ENCODE measurements at places on chromosomes 6 and 20.

GRCh38 chr6:9250852-9251251, 815.5 kb upstream of the SLC35B3 start:
- peak; percentile 74 for DNase-seq

GRCh38 chr6:4682431-4683097, 93.6 kb upstream of the CDYL start:
- no peak for DNase-seq

- no peak for DNase-seq
Measured at GRCh38 chr6:125866433-125866832, 75.7 kb downstream of the NCOA7 start.

DNA sequence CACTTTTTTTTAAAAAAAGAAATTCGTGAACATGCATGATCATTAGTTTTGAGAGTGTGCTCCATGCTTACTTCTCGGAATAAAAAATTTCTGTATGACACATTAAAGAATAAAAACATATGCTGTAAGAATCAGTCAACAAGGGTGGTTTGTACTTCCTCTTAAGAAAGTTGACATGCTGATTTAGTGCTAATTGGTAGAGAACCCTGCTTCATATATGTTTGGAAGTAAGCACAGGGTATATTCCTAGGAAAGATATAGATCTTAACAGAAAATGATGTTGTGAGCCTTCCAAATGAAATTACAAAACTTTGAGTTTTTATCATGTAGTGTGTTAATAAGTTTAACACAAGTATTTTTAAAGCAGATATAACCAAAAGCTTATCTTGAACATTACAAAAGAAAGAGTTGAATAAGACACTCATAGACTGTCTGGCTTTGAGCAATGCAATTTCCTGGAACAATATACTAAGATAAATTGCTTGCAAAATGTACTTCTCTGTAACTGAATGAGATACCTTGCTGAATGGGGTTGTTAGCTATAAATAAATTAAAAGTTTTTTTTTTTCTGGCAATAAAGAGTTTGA, 13.8 kb upstream of the VIP start:
- no peak for DNase-seq

DNA sequence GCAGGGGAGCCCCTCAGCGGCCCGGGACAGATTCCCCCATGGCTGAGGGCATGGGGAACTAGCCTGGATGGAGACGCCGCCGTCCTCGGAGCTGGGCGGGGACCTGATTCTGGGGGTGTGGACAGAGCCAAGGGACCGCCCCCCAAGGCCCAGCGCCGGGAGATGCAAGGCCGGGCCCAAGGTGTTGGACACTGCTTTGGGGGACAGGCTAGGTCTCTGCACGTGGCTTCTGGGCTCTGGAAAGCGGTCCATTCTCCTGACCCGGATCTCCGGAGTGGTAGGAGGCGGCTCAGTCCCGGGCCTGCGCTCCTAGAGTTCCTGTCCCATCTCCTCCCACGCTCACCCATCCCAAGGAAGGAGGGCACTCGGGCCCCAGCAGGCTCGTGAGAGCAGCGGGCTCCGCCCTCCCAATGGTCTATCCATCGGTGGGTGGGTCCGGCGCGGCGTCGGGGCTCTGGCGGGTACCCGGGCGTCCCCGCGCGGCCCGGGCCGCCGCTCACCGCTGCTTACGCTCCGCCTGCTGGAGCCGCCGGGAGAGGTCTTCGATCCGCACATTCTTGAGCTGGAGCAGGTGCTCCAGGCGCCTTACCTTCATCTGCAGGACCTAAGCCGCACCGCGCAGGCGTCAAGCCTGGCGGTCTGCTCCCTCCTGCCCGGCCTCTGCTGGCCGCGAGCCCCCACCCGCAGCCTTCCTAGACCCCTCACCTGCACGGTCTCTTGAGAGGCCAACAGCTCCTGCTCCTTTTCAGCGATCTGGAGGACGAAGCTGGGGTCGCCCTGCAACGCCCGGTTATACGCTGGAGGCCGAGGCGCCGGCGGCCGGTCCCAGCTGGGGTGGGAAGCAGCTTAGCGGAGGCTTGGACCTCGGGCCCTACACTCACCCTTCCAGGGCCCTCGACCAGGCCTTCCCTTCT, 3.3 kb downstream of the SPEF1 start:
- no peak for DNase-seq

DNA sequence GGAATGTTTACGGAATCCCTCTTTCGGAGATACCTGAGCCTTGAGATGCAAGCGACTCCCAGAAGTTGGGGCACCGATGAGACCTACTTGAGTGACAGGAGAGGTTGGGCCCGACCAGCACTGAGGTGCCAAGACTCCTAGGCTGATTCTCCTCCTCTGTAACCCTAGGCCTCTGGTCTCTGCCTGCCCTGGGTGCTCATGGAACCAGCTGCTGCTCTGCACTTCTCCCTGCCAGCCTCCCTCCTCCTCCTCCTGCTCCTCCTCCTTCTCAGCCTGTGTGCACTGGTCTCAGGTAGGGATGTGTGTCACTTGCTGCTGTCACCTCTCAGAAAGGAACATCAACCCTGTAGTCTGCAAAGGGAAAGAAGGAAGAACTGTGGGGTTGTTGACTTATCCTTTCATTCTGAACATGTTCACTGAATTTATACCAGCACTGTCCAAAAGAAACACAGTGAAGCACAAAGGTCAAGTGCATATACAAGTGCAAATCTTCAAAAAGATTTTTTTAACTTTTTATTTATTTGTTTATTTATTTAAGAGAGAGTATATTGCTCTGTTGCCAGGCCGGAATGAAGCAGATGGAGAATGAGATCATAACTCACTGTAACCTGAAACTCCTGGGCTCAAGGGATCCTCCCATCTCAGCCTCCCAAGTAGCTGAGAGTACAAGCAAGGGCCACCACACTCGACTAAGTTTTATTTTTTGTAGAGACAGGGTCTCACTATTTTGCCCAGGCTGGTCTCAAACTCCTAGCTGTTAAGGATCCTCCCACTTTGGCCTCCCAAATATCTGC, 913 bp downstream of the BTN2A2 start:
- peak; percentile 75 for DNase-seq

GRCh38 chr6:136250686-136251008, 536 bp upstream of the MTFR2 start:
- DNase-seq = no peak

GRCh38 chr6:99002831-99003230, 55.1 kb upstream of the FBXL4 start:
- DNase-seq = peak; percentile 32

DNA sequence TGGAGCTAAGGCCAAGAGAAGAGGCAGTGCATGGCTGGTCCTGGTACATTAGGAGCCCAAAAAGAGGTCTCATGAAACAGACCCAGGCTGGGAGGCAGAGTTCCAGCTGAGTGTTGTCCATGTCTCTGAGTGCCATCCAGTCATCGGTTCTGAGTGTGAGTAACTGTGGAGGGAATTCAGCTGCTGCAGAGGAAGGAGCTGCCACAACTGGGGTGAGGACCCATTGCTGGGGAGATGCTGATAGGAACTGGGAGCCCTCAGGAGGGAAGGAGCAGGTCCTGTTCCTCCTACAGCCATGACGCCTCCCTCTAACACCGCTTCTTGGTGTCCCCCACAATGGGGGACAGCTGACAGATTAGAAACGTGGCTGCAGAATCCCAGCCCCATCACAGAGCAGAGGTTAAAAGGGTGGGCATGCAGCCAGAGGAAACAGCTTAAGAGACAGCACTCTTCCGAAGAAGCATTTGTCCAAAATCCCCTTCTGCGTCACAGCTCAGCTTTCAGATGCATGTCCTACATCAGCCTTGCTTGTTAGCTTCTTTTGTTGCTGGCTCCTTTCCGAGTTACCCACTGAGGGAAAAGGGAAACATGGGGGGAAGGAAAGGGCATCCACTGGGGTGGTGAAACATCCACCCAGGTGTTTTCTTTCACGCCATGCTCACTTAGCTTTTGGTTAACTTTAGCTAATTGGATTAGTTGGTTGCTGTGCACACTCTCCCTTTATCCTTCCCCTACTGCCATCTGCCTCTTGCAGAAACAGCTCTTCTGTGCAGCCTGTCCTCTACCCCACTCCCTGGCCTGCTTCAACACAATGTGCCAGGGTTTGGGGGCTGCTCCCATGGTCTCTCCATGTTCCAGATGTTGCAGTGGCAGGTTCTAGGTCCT, 239.2 kb downstream of the SYNDIG1 start:
- DNase-seq = no peak

- DNase-seq = no peak
Measured at GRCh38 chr6:134551245-134551960, 233.5 kb upstream of the SGK1 start.

DNA sequence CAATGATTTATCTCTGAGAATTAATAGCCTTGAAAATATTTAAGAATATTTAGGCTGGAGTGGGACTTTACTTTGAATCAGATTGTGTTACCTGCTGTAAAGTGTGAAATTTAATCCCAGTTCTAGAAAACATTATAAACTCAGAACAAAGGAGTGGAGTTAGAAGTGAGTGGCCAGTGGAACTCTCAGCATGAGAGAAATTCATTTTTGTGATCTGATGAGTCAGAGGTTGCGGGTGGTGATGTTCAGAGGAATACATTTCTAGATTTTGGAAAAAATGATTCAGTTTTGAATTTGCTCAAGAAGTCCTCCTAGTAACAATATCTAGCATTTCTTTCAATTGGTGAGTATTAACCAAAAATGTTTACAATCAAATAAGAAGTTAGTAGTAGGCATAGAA, 167.5 kb downstream of the ZFAND3 start:
- DNase-seq = no peak

DNA sequence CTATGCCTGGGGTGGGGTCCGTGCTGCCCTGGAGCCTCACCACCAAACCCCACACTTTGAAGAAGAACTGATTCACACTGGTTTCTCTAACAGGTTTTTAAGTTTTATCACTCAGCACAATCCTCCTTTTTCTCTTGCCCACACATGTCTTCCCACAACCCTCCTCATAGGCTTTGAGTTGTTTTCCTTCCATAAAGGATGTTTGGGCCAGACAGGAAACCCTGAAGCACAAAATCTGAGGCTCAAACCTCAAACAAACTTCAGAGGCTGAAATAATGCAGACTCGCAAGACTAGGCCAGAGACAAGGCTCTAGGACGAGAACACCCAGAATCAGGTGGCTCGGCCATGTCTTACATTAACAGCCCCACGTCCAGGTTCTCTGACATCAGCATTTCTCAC, 35.3 kb downstream of the EZR start:
- DNase-seq = no peak

DNA sequence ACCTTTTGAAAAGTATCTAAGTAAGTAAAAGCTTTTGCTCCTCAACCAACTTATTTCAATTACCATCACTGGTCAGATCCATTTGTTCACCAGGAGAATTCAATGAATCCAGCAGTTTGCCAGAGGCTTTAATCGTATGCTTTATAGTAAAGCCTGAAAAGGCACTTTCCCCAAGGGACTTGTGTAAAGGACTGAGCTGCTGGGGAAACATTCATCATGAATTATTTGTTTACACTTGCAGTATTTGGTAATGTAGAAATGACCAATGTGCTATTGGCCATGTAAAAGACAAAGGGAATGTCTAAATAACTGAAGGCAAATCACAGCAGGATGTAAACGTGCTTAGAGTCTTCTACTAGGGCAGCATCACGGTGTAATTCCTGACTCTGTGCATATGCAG, 471.4 kb downstream of the ADGRB3 start:
- no peak for DNase-seq

- DNase-seq = no peak
Measured at GRCh38 chr20:35257175-35257909, 20.6 kb downstream of the MMP24OS start.

DNA sequence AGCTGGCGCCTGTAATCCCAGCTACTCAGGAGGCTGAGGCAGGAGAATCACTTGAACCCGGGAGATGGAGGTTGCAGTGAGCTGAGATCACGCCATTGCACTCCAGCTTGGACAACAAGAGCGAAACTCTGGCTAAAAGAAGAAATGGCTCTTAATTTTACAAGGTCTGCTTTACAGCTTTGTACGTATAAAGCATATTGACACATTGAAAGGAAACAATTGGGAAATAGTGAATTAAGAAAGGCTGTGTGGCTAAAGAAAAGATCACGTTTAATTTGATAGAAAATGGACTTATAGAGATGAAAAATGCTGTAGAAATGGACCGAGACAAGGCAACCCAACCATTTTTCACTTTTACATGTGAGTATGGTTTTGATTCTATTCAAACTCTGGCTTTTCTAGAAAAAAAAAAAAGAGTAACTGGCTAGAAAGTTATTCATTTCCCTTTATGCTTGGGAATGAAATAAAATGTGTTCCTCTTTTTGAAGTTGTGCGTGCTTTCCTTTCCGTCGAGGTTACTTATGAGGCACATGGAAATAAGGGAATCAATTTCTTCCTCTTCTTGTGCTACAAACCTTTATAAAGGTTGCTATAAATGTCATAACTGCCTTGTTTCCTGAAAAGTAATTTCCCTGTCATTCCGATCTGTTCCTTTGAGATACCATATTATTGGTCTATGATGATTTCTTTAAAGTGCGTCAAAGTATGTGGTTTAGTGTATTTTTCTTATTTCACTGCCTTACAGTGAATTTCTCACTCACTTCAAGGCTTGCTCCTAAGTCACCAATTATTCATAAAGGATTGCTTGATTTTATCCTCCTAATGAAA, 29.4 kb downstream of the PFDN4 start:
- no peak for DNase-seq

DNA sequence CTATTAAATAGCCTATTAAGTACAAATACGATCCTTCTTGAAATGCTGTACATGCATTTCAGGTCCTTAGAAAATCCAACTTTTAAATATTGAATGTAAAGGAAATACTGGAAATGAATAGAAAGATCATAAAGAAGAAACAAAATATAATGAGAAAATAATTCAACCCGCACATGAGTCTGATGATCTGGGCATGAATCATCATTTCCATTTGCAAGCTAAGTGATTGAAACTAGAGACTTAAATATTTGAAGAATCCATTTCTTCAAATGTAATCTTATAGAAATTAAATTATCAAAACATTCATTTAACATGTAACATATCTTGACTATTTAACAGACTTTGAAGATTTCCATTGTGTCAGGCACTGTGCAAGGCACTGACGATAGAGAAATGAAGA, 977.0 kb downstream of the TFAP2A start:
- DNase-seq = no peak

- peak; percentile 90 for DNase-seq
Measured at GRCh38 chr6:157233686-157234085, 89.6 kb downstream of the TMEM242 start.

DNA sequence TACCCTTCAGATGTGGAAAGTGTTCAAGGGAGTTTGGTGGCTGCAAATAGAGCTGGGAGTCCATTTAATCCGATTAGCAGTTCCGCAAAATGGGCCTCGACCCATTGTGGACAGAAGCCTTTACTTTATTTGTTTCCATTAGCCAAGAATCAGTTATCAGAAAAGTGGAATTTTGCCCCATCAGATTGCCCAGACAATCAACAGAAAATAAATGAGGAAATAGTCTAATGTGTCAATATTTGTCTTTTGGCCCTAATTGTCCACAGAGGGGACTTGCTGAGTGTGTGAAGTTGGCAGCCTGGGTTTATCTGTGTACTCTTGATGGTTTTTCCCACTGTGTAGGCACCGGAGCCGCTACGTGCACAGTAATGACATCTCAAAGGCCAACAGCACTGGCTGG, 134.3 kb downstream of the LINC00237 start:
- no peak for DNase-seq
